Smooth muscle cell of trachea (primary cell): ENCODE measurements at places on chromosomes 6 and 20. TPM values are rescaled to one million over a fixed set of nuclear protein-coding genes. Genes with fewer than 3 reads are reported as not detected.

The SYCP2L gene
- not detected in 2 replicates for total RNA-seq

The GPX5 gene
- not detected in 2 replicates for total RNA-seq

The SLC32A1 gene
- total RNA-seq: not detected in 2 replicates

The BANF2 gene
- total RNA-seq: not detected in 2 replicates

The ARID1B gene
- 40.9 and 65.0 TPM in 2 replicates for total RNA-seq

The BEND6 gene
- total RNA-seq: 7.7 and 17.7 TPM in 2 replicates

The SAMD3 gene
- total RNA-seq: 2.0 and 5.1 TPM in 2 replicates

The FAXC gene
- total RNA-seq: 0.66 and 1.3 TPM in 2 replicates

The OR10C1 gene
- total RNA-seq: not detected in 2 replicates

The CLDN20 gene
- not detected in 2 replicates for total RNA-seq

The ANKRD66 gene
- not detected in 2 replicates for total RNA-seq

The EZR gene
- 62.2 and 86.1 TPM in 2 replicates for total RNA-seq

The ISM1 gene
- total RNA-seq: under 0.01 TPM in 1 of 2 replicates, not detected in the other

The TMEM244 gene
- total RNA-seq: not detected in 2 replicates

The DBNDD2 gene
- 2.6 and 3.9 TPM in 2 replicates for total RNA-seq

The SCGN gene
- total RNA-seq: not detected in 2 replicates

The TAGAP gene
- not detected in 2 replicates for total RNA-seq

The HLA-DMB gene
- total RNA-seq: 0.50 and 1.5 TPM in 2 replicates

The ASIP gene
- total RNA-seq: not detected in 2 replicates
